Right ventricle myocardium superior (tissue), 1 donor: ENCODE measurements at places on chromosomes 11 and 22.

GRCh38 chr11:34300926-34301295 is 56.9 kb downstream of the ABTB2 start:
- no peak for DNase-seq

- DNase-seq: no peak
Measured at GRCh38 chr11:75371949-75372876, 20.8 kb upstream of the ARRB1 start.

DNA sequence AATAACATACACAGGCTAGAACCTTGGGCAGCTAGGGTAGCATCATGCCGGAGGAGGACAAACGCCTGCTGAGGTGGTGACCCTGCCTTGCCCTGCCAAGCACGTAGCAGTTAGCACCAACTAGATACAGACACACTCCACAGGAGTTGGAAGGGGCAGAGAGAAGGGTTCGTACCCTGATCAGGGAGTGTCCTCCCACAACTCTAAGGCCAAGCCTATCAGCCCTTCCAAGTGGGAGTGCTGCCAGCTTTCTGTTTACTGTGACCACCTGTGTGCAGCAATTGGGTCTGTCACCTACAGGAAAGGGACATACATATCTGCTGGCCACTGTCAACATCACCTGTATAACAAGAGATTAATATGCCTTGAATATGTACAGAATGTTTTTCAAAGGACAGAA is 1.9 kb upstream of the THAP7 start:
- no peak for DNase-seq

GRCh38 chr11:79045800-79046304 is 395.0 kb downstream of the TENM4 start:
- DNase-seq: no peak

- DNase-seq: no peak
Measured at GRCh38 chr11:122209619-122210366, 93.8 kb upstream of the BLID start.

- no peak for DNase-seq
Measured at GRCh38 chr22:29139965-29140782, 65.5 kb upstream of the EMID1 start.

- DNase-seq: no peak
Measured at GRCh38 chr11:47143322-47143721, 33.4 kb downstream of the ARFGAP2 start.

DNA sequence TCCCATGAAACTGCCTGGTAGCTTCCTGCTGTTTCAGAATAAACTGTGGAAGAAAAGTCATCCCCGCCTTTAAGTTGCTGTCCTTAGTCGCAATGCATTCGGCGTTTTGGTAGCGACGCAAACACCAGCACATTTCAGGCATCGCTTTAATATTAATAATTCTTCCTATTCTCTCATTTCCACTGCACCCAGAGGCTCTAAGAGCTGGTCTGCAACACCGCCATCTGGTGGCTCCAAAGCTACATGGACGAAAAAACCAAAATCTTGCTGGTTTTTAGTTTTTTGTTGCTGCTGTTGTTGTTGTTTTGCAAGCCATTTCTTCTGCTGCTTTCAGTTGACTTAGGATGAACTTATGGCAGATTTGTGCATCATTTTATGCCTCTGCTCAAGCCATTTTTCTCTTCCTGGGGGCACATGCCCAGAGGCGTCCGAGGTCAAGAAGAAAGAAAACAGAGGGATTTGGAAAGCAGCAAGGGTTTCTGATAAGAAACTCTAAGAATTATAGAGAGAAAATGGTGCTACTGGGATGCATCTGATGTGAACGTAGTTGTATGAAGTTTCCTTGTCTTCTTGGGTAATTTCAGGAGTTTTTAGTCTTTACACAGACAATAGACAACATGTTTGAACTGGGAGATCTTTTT is 345.4 kb upstream of the KIRREL3 start:
- DNase-seq: peak; percentile 44

DNA sequence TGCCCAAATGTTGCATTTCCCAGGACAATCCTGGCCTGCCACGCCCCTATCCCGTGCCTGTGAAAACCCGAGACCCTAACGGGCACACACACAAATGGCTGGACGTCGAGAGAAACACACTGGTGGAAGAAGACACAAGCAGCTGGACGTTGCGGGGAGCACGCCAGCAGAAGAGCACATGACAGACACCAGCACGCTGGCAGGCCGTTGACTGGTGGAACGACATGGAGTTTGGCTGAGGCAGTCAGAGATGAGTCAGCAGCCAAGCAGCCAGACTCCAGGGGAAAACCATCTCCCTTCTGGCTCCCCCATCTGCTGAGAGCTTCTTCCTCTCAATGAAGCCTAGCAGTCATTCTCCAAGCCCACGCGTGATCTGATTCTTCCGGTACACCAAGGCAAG is 606.7 kb upstream of the LRRC4C start:
- peak; percentile 58 for DNase-seq

DNA sequence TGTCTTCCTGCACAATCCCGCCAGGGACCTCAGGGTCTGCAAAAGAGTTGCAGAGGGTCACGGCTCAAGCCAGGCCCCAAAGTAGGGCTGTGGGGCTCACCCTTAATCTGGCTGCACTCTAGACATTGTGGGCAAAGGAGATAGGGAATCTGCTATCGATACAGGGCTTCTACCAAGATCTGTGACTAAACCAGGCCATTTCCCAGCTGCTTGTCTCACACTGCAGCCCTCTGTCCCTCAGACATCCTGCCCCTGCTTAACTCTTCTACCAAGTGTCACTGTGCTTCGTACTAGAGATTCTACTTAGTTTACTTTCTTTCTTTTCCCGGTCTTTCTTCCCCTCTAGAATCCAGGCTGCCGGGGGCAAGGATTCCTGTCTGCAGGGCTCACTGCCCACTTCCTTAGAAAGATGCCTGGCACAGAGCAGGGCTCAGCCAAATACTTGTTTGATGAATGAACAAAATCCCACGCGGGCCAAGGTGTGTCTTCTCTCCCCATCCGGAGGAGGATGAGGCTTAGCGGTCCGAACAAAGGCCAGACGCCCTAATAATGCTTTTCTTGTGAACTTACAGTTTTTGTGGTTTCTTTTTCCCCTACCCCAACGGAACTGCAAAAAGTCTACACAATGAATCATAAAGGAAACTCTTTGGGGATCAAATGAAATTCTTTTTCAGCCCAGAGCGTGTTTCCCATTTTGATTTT is 61.3 kb upstream of the ANO1 start:
- no peak for DNase-seq

DNA sequence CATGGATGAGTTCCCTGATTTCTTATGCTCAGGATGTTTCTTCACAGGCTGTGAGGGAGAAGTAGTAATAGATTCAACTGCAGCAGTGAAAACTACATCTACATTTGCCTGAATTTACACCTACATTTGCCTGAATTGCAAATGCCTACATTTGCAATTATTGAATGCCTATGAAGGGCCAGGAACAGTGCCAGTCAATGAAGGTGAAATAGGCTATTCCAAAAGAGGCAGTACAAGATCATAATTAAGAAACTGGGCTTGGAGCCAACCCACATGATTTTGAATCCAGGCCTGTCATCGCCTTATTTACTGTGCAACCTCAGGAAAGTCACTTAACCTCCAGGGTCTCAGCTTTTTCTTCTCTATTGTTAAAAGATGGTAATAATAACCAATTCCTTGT is 1353.3 kb downstream of the FAM181B start:
- DNase-seq: no peak

GRCh38 chr11:85726381-85726780 is 40.4 kb upstream of the CCDC89 start:
- DNase-seq: no peak

DNA sequence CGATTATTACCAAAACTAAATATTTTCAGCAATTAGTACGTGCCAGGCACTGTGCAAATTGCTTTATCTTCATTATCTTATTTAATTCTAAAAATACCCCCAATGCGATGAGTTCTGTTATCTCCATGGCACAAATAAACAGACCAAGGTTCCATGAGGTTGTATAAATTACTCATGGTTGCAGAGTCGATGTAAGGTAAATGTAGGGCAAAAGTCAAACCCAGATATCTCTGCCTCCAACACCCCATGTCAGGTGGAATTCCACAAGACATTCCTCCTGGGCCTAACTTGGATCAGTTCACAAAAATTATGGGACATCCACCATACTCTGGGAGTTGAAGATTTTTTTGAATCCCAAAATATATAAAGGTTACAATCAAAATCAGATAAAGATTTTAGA is 43.7 kb downstream of the ISX start:
- no peak for DNase-seq

DNA sequence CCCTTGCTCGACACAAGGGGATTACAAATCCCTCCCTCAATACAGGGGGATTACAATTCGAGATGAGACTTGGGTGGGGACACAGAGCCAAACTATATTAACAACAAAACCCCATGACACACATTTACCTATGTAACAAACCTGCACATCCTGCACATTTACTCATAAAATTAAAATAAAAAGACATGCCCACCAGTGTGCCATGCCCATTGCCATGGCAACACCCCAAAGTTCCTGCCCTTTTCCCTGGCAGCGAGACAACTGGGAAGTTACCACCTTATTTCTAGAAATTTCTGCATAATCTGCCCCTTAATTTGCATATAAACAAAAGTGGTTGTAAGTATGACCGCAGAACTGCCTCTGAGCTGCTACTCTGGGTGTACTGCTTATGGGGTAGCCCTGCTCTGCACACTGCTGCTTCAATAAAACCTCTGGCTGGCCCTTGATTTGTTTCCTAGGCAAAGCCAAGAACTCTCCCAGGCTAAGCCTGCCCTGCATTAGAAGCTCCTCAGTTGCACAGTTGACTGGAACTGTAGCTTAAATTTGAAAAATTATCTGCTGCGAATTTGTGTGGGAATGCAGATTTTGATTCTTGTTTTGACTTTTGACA is 8.6 kb upstream of the INCENP start:
- DNase-seq: no peak

DNA sequence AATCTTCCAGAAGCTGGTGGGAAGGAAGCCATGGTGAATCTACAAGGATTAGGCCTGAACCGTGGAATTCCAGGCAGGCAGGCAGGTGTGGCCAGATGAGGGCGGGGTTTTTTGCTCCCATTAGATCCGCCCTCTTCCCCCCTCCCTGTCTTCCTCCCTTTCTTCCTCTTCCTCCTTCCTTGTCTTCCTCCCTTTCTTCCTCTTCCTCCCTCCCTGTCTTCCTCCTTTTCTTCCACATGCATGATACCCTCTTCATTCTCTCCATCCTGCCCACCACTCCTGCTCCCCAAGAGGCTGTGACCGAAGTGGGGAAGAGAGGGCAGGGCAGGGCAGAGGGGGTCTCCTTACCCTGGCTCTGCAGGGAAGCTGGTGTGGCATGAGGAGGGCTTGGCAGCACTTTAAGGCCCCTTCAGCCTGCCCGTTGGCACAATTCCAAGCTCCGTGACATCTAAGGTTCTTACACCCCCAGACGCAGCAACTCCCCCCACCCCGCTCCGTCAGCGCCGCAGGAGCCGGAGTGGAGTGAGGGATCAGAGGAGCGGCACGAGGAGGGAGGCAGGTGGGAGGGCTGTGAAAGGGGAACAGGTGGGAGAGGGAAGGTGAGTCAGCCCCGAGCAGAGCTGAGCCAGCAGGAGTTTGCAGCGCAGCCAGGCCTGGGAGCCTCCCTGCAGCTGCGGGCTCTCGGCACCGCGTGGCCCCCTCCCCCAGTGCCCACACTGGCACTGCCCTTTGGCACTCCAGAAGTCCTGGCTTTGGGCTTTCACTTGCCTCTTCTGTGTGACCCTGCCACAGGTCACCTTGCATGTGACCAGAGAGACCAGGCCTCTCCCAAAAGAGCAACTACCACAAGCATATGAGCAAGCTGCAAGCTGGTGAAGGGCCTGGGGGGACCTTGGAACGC is 32.1 kb downstream of the KCNJ4 start:
- DNase-seq: no peak

- DNase-seq: no peak
Measured at GRCh38 chr22:27987557-27987956, 68.5 kb upstream of the PITPNB start.

GRCh38 chr11:106233191-106233590 is 155.7 kb downstream of the AASDHPPT start:
- no peak for DNase-seq

GRCh38 chr11:76051937-76052336 is 154.4 kb downstream of the WNT11 start:
- DNase-seq: no peak

DNA sequence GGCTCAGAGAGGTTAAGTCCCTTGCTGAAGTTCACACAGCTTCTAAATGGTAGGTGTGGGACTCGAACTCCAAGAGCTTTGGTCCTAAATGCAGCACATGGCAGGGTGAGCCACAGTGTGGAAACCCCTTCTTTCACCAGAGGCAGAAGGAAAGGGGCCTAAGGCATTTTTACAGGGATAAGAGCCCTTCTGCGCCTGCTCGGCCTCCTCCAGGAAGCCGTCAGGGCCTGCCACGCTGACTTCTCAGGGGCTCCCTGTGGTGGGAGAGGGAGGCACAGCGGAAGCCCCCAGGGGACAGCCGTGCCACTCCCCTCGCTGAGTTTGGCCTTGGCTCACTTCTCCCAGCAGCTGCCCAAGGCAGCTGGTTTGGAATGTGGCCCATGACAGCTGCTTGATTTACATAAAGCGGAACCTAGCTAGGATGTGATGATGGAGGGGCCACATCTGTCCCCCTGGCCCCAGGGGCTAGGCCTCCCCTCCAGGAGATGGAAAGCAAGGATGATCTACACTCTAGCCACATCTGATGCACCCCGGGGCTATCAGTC is 35.4 kb downstream of the CD82 start:
- no peak for DNase-seq

DNA sequence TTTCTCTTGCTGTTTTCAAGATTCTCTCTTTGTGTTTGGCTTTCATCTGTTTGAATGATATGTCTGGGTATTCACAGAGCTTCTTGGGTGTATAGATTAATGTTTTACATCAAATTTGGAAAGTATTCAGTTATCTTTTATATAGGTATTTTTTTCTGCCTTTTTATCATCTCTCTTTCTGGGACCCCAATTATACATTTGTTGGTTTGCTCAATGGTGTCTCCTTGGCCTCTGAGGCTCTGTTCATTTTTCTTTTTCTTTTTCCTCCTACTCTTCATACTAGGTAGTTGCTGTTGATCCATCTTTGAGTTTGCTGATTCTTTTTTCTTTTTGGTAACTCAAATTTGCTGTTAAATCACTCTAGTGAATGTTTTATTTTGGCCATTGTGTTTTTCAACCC is 14.3 kb downstream of the PLAAT5 start:
- DNase-seq: no peak

DNA sequence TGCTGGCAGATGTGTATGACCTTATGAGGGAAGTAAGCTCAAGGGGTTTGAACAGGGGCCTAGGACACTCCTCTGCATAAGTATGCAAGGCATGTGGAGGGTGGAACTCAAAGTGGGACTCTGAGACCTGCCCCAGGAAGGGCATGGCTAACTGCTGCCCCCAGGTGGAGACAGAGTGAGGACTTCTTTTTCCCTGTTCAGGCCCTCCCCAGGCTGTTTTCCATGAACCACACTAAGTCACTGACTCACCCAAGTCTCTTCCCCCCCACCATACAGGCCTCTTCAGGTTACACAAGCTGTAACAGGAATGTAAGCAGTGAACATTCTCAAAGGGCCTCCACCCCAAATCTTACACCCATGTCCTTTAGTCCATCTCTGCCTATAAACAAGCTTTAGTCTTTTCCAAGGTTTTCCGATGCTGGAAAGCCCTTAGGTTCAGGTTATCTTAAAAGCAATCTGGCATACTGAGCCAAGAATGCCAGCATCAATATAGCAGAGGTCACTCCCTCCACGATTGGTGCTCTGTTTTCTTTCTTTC is 13.1 kb downstream of the EEF1G start:
- peak; percentile 84 for DNase-seq
